WERI-Rb-1 (cell line): ENCODE measurements at places on chromosomes 3 and 15.
A peak's percentile ranks its signal among the peaks of the same experiment; 100 is the strongest.

DNA sequence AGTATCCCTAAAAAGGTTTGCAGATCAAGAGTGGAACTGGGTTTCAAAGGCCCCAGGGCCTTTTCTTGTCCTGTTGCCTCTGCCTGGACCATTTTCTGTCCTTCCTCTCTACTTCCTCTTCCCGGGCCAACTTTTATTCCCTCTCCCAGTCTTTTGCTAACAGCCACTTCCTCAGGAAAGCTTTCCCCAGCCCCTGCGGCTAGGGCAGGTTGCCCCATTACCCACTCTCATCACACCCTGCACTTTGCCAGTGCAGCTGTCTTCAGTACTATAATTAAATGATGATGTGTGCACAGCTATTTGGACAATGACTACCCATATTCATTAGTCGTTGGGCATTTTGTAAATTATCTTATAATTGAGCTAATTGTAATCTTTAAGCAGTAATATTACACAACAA, 150.5 kb upstream of the THBS1 start:
- DNase-seq = no peak

DNA sequence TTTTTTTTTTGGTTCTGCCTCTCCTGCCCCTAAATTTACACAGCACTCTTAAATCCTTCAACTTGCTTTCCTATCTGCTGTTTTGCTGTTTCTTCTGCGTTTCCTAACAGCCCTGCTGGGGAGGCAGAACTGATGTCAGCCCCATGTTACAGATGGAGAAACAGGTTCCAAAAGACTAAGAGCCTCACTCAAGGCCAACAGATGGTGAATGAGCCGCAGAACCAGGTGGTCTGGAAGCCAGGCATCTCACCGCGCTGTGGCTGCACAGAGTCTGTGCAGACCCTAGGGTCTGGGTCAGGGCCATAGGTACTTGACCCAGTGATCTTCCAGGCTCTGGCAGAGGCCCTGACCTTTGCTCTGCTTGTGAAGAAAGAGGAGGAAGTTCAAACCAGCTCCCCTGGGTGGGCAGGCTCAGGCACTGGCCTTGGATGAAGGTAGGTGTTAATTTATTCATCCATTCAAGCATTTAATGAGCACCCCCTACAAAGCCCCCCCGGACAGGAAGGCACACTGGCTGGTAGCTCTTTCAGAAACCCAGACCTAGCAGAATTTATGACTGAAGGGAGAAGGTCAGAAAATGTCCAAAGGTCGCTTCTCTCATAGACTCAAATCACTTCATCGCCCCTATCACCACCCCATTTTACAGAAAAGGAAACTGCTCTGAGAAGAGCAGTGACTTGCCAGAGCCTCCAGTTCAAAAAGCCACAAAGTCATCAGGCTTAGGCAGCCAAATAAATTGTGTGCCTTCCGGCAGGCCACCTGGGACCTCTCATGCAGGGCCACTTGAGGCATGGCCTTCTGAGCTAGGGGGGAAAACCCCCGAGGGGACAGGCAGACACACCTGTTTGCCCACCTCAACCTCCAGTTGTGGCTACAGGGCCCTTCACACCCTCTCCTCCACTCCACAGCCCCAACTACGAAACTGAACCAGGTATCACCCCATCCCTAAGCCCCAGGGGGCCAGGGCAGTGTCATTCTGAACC, 2.7 kb downstream of the CHDH start:
- peak; percentile 47 for DNase-seq

GRCh38 chr3:72721683-72722381, 126.4 kb downstream of the SHQ1 start:
- peak; percentile 22 for DNase-seq

DNA sequence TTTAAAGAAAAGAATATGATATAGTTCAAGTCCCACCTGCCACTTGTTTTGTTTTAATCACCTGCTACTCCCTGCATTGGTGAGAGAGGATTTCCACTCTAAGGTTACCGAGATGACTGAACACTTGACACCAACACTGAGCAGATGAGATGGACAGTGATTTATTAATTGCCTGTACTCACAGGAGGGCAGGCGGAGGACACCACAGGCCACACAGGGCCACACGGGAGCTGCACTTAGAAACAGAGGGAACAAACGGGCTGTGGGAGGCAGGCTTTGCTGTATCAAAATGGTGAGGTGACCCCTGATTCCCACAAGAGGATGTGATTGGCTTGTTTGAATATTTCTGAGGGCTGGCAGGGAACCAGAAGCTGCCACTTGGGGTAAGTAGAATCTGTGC, 10.8 kb downstream of the MINAR1 start:
- peak; percentile 81 for DNase-seq

- DNase-seq = no peak
Measured at GRCh38 chr3:101989578-101990200, 140.4 kb downstream of the NFKBIZ start.

GRCh38 chr15:67551207-67551743, 8.8 kb downstream of the MAP2K5 start:
- no peak for DNase-seq

DNA sequence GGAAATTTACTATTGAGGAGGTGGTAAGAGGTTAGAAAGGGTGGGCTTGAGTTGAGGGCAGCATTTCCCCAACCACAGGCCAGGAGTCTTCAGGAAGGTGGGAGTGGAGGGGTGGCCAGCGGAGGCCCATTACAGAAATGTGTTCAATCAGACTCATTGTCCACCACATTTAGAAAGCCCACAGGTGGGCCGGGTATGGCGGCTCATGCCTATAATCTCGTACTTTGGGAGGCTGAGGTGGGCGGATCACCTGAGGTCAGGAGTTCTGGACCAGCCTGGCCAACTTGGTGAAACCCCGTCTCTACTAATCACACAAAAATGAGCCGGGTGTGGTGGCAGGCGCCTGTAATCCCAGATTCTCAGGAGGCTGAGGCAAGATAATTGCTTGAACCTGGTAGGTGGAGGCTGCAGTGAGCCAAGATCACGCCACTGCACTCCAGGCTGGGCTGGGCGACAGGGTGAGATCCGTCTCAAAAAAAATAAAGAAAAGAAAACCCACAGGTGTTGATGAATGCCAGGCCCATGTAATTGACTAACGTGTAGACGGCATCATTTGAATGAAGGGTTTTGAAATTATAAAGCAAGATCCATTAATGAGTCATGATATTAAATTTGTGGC, 12.2 kb upstream of the SYNM start:
- DNase-seq = no peak

DNA sequence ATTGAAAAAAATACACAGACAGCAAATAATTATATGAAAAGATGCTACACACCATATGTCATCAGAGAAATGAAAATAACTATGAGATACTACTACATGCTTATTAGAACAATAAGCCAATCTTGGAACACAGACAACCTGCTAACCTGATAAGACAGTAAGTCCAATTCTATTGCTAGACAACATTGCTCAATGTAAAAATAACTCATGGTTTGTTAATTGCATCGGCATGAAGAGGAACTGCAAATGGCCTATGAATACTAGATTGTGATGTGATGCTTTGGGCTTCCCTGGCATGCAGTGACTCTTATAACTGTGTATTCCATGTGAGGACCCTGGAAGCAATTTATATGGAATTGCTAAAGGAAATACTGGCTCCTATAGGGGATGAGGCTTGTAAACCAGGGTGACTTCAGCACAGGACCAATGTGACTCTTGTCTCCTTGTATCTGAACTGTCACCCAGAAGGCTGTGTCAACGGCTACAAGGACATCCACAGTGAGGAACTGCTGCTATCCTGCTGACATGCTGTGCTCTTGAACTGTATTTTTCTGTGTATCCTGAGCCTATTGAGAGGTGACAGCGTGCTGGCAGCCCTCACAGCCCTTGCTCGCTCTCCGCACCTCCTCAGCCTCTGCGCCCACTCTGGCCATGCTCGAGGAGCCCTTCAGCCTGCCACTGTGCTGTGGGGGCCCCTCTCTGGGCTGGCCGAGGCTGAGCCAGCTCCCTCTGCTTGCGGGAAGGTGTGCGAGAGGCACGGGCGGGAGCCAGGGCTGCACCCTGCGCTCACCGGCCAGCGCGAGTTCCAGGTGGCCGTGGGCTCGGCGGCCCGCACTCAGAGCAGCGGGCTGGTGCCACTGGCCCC, 385.7 kb downstream of the CNTN4 start:
- no peak for DNase-seq

GRCh38 chr3:195241592-195242355, 29.2 kb downstream of the XXYLT1 start:
- no peak for DNase-seq
